ENCODE measurements at places on chromosomes 1 and 21.

DNA sequence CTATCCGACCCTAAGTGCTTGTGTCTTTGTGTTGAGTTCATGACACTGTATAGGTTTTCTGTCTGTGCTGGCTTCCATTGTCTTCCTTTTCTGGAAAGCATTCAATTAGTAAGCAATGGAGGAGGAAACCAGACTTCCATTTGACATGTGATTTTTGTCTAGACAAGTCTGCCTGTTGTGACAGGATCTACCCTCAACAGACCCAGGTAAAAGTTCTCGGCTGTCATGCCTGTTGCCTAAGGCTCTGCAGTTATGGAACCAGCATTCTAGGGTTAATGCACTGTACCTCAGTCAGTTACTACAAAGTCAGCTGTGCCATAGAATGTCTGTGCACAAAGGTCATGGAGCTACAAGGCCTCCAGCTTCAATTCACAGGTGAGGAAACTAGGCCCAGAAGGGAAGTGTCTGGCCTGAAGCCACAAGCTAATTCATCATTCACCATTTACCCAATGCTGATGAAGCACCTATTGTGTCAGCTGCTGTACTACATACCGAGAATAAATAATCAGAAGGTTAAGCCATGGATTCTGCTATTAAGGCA lies 72.3 kb downstream of the PLPP3 start:
- no peak for DNase-seq

- DNase-seq: peak; percentile 75
These were observed 10.8 kb downstream of the INAVA start for GRCh38 chr1:200905411-200906052.

GRCh38 chr1:9455487-9456234 lies 83.6 kb upstream of the SLC25A33 start:
- peak; percentile 68 for DNase-seq

DNA sequence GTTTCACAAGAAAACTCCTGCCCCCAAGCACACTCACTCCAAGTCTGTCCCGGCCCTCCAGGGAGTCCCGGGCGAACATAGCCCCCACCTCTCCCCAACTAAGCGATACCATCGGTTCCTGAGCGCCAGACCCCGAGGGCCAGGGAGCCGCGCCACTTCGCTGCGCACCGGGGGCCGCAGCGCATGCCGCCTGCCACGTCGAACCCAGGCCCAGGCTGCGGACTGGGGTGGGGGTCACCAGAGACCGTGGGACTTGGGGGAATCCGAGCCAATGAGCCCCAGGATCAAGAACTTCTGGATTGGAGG lies 801 bp downstream of the RSPO1 start:
- no peak for DNase-seq

Measured in activated CD8-positive, alpha-beta memory T cell treated with anti-CD3 and anti-CD28 coated beads, Interleukin-2, amount 10 ng/mL, durations not matched to agents 7 days and 5 days (primary cell).